ENCODE measurements at places on chromosomes 6 and 20.

GRCh38 chr6:128492386-128492785 lies 28.0 kb downstream of the PTPRK start:
- DNase-seq = no peak

- no peak for DNase-seq
Measured at GRCh38 chr6:25835442-25836283, 3.8 kb upstream of the SLC17A1 start.

DNA sequence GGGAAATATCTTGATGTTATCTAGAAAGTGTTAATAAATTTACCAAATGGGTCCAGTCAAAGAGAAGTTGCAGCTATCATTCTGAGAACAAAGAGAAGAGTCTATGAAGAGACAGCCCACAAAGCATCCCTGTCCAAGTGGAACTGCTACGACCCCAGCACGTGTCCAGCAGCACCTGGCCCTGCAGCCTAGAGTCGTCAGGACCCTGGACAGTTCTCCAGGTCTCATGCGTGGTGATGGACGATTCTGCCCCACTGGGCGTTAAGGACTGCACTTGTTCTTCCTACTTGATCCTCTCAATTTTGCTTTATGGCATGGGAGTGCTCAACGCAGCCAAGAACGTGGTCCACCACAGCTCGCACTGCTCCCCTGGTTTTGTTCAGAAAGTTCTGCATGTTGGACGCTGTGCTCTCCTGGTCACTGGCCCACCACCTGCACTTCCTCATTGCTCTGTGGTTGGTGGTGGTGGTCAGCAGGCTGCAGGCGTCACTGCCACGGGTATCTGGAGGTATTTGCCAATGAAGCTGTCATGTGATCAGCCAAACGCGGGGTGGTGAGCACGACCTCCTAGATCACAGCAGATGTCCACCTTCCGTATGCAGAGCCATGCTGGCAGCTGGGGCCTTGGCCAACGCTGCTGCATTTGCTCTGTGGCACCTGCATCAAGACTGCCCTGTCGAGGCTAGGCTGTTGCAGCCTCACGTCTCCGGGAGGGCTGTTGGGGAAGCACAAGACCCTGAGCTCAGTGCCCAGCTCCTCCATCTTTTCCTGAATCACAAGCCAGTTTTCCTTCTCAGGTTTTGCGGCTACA lies 356.4 kb downstream of the CDH4 start:
- DNase-seq = peak; percentile 8

DNA sequence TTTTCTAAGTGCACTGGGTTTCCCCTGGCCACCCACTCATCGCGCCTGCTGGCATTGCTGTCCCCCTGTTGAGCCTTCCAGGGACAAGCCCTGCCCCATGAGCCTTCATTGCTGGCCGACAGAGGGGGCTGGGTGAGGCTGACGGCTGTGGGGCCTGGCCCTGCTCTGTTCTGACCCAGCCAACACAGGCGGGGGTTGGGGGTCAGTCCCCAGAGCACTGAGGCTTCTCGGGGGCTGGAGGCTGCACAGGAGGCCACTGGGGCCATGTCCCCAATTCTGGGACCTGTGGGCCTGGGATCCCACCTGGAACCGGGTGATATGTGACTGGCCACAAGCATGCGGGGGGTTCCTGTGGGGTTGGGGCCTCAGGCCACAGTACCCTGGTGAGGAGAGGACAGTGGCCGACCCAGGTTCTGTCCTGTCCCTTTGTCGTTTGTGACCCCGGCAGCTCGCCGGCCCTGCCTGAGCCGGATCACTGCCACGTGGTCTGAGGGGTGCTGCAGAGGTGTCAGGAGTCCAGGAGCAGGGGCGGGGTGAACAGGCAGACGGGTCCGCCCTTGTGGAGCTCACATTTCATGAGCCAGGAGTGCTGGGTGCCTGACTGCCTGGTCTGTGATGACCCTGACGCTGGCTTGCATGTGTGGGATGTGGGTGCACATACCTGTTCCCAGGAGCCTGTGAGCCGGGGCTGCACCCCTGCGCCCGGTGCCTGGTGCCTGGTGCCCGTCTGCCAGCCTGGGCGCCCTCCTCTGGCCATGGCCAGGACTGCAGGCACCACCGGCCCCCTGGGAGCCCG lies 2.1 kb upstream of the COL20A1 start:
- peak; percentile 35 for DNase-seq

DNA sequence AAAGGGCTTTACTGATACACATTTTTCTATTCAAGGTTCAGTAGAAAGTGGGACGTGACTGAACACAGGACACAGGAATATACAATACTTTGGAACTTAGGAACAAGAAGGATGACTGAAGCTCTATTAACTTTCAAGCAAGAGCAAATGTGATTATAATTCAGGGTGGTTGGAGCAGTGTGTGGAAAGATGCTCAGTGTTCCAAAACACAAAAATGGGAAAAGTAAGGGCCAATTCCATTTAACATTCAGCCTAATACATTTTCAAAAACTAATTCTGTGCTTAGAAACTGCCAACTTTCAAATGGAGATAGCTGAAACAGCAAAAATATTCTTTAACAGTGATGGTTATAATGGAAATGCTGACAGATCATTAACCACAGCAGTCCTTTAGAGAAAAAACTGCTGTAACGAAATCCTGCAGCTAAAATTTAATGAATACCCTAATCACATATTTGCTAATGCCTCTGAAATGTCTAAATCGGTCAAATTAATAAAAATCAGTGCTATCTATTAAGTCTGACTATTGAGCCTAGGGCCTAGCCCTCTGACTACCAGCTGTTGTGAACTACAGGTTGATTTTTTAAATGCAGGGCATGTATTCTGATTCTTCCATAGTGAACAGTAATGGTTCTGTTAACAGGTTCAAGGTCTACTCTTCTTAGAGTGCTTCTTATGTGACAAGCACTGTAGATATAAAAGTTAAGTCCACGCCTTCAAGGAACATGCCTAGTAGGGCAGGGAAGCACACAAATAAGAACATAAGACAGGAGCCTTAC lies 45.9 kb downstream of the RARS2 start:
- no peak for DNase-seq

DNA sequence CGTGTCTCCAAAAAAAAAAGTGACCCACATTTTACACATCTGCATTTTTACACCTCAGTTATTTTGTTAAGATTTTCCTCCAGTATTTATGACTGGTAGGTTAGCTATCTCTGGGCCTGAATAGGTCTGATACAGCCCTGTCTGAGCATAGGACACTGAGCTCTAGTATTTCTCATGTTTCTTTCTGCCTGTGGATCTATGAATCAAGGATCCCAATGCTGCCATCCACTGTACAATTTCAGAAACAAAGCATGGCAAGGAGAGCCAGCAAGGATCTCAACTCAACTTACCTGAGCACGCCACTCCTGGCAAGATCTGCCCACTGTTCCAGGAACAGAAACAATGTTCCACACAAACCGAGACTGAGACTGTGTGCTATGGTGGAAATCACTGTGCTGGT lies 36.4 kb upstream of the ENPP5 start:
- DNase-seq = no peak

DNA sequence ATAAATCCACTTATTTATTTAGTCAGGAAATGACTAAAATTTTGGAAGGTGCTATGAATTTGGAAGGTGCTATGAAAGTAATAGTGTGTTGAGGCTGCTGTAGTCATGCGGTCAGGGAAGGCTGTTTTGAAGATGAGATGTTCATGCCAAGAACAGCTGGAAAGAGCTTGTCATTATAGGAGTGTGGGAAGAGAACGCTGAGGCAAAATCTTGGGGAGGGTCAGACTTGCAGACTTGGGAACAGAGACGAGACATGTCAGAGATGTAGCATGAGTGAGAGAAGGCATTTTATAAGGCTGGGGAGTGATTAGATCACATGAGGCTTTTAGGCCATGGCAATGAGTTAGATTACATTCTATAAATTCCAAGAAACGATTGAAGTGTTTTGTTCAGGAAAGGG lies 124.0 kb upstream of the B3GAT2 start:
- DNase-seq = no peak

DNA sequence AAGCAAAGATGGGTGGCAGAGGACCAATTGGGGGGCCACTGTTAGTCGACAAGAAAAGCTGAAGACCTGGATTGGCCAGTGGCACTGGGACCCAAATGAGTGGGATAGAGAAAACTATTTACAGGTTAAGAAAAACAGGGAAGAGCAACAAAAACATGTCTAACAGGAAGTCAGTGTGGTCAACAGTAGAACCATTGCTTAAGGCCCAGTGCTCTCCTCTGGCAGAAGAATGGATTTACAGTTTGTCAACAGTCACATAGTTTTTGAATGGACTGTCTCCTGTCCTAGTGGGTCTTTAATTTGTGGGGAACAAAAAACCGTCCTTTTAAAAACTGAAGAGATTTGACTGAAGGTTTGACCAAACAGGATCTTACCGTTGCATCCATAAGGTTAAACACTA lies 12.1 kb upstream of the WTAP start:
- no peak for DNase-seq

- DNase-seq = no peak
Measured at GRCh38 chr6:38713812-38714211, 1.3 kb upstream of the DNAH8 start.

DNA sequence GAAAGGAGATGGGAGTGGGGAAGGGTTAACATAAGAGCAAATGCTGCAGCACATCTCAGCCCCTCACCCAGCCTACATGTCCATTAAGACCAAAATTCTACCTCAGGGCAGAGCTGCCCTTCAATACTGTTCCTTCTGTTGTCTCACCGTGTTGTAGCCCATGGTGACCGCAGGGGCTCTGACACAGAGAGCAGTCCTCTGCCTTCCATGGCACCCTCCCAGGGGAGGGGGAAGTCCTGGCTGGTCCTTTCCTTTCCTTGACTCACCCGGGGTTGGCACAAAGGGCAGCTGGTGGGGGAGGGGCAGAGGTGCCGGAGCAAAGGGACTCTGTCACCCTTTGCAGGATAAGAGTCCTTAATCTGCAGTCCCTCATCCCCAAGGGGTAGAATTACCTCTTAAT lies 15.2 kb downstream of the NKX2-2 start:
- DNase-seq = no peak

- DNase-seq = no peak
Measured at GRCh38 chr6:35173427-35174087, 32.4 kb upstream of the TCP11 start.

Measured in hematopoietic multipotent progenitor cell treated with erythropoietin and hydrocortisone succinate and interleukin-3 and kit ligand, for 8 days (in vitro differentiated cells).